Esophagus squamous epithelium (tissue), 5 donors: ENCODE measurements at places on chromosomes 5 and 9.

DNA sequence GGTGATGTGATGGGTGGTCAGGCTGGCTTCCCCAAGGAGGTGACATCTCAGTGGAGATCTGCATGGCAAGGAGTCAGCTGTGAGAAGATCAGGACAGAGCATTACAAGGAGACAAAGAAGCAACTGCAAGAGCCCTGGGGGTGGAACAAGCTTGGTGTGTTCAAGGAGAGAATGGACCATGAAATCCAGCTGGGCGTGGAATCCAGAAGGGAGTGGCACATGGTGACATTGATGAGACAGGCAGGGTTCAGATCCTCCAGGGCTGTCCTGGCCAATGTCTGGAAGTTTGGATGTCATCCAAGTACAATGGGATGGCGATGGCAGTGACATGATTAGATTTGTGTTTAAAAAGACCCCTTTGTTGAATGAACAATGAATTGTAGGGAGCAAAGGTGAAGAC is 175.6 kb downstream of the MACROH2A1 start:
- DNase-seq: no peak

DNA sequence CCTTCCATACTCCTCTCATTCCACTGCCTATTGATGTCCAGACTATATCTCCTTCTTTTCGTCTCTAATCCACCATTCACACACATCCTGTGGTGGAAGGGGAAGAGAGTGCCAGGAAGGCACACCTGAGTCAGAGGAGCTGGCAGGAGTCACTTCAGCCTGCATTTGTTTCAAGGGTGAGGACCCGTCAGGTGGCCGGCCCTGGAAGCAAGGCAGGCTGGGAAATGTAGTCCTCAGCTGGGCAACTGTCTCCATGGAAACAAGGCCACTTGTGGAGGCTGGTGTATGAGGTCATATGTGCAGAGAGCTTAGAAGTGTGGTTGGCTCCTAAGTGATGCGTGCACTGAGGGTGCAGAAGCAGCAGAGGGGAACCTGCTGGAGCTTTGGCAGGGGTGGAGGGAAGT is 278.4 kb downstream of the NSG2 start:
- DNase-seq: no peak

- DNase-seq: no peak
These were observed 45.3 kb downstream of the PTPN3 start for GRCh38 chr9:109452761-109453160.

- no peak for DNase-seq
These were observed 6.4 kb downstream of the SOWAHA start for GRCh38 chr5:132819468-132819867.

- DNase-seq: no peak
These were observed 60.8 kb downstream of the AOPEP start for GRCh38 chr9:94787266-94787665.

- DNase-seq: no peak
These were observed 33.1 kb downstream of the NNT start for GRCh38 chr5:43636076-43636475.

DNA sequence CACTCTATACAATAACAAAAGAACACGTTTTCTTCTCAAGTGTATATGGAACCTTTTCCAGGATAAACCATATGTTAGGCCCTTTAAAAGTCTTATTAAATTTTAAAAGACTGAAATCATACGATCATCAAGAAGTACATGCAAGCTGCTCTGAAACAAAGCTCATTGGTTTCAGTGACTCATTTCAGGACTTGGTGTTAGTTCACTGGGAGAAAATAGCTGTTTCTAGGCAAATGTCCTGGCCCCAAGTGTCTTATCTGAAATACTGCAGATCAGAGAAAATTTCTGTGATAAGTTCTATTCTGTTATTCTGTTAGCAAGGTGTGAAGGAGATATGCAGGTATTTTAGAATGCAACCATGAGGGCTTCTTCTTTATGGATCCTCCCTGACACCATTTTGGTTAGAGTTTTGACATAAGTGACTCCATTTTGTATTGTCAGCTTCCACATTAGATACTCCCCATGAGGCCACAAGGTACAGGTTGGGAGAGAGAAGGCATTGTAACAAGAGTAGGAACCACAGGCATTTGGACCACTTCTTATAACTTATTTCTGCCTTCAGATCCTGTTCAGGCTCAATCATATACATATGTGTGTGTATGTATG is 7.5 kb upstream of the CCDC180 start:
- no peak for DNase-seq
